ENCODE measurements at places on chromosomes 2 and 18.
A peak's percentile ranks its signal among the peaks of the same experiment; 100 is the strongest.

GRCh38 chr2:191533693-191534180, 144.2 kb upstream of the NABP1 start:
- no peak for DNase-seq

DNA sequence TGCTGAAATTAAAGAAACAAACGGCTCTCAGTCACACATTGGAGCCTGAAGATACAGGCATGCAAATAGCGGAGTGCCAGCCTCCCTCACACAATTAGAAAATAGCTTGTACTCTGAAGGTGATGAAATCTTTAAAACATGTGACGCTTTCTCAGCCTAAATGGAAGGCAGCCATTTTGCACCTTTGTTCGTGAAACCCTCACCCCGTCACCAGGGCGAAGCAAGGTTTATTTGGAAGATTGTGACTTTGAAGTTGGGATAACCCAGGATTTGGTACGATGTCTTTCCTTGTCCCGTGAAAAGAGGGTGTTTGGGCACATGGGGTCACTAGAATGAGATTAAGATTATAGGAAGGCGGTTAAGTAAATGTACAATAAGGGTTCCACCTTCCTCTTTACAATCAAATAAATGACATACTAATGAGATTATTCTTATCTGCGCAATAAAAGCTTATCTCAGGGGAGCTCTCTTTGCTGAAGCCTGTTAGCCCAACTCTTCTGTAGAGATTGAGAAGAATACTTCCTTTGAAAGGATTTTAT, 4.2 kb downstream of the SH3BP4 start:
- DNase-seq: no peak

DNA sequence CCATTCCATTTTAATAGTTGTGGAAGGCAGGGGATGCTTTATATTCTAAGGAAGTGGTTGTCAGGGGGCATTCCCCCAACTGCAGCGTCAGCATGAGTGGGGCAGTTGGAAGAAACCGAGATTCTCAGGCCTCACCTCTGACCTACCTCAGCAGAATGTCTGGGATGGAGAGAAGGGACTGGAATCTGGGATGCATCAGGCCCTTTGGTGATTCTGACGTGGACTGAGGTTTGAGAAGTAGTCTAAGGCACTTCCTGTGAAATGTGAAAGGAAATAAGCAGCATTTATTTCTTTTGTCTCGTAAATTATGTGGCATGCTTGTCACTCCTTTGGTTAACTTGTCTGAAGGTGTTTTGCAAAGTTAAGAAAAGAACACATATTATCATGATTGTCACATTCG, 540.7 kb upstream of the NETO1 start:
- no peak for DNase-seq

- DNase-seq: no peak
These were observed 200.9 kb upstream of the RAB6C start for GRCh38 chr2:129778584-129778877.

- DNase-seq: no peak
These were observed 79.8 kb downstream of the DOK6 start for GRCh38 chr18:69480460-69480859.

- DNase-seq: no peak
These were observed 899 bp upstream of the PSTPIP2 start for GRCh38 chr18:46072959-46073358.

DNA sequence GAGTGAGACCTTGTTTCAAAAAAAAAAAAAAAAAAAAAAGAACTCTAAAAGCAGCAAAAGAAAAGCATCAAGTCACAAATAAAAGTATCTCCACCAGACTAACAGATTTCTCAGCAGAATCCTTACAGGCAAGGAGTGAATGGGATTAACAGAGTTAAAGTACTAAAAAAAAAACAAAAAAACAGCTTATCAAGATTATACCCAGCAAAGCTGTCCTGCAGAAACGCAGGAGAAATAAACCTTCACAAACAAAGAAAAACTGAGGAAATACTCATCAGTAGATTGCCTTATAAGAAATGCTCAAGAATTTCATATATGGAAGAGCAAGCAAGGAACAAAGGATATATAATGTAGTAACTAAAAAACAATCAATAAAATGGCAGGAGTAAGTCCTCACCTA, 35.6 kb downstream of the USP34 start:
- no peak for DNase-seq

GRCh38 chr2:66509326-66509811, 74.4 kb downstream of the MEIS1 start:
- no peak for DNase-seq

DNA sequence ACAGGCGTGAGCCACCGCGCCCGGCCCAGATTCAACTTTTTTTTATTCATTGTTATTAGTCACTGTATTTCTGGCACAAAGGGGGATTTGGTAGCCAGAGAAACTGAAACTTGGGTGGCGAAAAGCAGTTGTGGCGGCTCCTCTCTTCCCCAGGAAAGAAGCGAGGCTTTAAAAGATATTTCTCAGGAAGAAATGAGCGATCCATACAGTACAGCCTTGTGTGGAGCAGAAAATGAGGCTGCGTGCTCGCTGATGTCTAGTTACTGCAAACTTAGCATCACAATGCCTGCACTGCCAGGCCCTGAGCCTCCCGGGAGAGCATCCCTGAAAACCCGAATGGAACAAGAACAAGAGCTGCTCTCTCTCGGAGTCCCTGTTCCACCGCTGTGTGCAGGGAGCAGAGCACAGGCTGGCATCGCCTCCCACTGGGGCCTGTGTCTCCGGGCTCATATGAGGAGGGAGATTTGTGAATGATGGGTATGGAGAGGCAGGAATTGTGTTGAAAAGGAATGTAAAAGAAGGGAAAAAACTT, 234.0 kb downstream of the ZNF516 start:
- no peak for DNase-seq

GRCh38 chr18:75201282-75202270, 7.4 kb downstream of the PTGR3 start:
- no peak for DNase-seq

- no peak for DNase-seq
These were observed 1.5 kb upstream of the BCL2L11 start for GRCh38 chr2:111118981-111119821.

DNA sequence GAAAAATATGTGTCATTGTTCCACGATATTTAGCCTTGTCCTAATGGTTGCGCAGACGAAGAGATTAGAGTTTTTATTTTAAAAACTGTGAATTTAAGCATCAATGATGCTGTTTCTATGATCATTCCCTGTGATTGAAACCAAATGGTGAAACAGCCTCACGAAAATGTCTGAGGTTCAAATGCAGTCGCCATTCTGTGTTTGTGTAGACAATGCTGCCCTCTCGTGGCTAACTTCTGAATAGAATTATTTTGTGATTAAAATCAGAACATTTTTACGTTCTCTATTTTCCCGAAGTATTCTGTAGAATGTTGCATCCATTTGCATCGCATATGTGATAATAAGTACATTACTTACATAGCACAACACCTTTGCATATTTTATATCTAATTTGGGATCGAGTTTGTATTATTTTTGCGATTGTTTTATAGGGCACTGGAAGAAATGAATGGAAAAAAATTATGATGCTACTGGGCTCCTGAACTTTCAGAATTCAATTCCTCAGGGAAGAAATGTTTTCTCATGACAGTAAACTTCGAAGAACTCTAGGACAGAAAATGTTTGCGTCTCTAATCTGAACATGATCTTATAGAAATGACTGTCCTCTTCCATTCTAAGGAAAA, 54.8 kb upstream of the CREB1 start:
- peak; percentile 22 for DNase-seq

- peak; percentile 6 for DNase-seq
These were observed 228.0 kb downstream of the ATAD2B start for GRCh38 chr2:23698721-23699579.

DNA sequence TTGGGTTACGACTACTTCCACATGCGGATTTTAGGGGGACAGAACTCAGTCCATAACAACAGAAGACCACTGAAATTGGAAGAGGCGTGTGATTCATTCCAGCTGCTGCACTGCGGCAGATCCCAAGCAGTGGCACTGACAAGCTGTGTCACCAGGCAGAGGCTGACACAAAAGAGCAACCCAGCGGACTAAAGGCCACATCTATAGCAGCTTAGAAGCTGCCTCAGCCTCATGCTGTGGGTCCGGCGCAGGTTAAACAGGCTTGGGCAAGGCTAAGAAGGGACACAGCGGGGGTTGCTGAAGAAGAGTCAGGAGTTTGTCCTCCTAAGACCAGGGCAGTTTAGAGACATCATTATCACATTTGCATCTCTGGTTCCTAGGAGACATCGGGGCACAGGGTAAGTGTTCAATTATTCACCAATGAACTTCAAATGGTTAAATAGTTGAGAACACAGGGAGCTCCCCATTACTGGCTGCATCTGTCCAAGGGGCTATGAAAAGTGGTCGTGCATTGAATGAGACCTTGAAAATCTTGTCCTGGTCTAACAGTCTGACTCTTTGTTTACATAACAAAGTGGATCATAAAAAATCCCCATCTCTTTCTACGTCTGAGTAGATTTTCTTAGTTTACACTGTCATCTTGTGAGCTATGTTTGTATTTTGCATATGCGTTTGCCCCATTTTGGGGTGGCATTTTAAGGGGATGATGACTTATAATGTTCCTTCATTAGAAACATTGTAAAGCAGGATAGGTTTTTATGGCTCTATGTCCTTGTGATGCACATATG, 162.3 kb upstream of the TRIB2 start:
- peak; percentile 79 for DNase-seq

DNA sequence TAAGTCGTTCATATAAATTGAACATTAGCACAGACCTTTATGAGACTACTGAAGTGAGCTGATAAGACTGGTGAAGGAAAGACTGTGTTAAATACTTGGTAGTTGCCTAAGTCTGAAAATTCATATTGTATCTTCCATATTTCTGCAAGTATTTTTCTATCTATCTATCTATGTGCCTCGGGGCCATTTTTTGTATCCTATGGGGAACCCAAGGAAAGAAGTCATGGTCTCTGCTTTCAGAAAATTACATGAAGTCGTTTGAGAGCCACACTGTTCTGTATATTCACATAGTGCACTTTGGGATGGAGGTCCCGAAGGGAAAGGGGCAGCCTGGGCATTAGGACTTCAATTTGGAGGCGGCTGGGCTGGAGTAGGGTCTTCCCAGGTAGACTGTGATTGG, 89.6 kb downstream of the EPAS1 start:
- DNase-seq: no peak

DNA sequence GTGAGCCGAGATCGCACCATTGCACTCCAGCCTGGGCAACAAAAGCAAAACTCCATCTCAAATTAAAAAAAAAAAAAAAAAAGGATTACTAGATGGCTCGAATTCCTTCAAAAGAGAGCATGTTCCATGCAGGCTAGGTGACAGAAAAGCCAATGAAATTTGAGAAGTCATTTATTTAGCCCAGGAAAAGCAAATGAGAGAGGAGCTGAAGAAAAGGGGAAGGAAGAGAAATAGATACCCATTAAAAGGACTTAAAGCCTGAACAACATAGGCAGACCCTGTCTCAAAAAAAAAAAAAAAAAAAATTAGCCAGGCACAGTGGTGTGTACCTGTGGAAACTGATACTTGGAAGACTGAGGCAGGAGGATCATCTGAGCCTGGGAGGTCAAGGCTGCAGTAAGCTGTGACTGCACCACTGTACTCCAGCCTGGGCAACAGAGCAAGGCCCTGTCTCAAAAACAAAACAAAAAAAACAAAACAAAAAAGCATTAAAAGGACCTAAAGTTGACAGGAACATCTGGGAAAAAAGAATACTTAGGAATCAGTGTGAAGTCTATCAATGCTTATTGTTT, 11.1 kb downstream of the SEPTIN10 start:
- DNase-seq: no peak

- DNase-seq: no peak
These were observed 282.7 kb downstream of the SRBD1 start for GRCh38 chr2:45328264-45328870.

- peak; percentile 58 for DNase-seq
These were observed 98.3 kb upstream of the ID2 start for GRCh38 chr2:8583400-8584173.

DNA sequence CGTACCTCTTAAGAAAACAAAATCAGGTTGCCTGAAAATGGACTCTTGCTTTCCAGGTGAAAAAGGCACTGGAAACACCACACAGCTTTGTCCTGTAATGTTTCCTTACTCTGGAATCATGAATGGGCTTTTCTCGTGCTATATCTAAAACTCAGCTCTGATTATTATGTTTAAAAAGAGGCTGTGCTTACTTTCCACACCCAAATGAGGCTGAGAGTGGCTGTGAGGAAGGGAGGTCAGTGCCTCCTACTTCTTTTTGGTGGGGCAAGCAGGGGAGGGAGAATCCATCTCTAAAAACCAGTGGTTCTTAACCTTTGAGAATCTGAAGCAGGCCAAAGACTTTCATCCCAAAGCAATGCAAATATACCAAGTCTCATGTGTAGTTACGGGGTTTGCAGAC, 148.6 kb downstream of the FAM210A start:
- DNase-seq: no peak

- DNase-seq: no peak
These were observed 24.4 kb downstream of the GRHL1 start for GRCh38 chr2:9975805-9976447.

GRCh38 chr2:144280009-144280408, 239.9 kb downstream of the ZEB2 start:
- no peak for DNase-seq

DNA sequence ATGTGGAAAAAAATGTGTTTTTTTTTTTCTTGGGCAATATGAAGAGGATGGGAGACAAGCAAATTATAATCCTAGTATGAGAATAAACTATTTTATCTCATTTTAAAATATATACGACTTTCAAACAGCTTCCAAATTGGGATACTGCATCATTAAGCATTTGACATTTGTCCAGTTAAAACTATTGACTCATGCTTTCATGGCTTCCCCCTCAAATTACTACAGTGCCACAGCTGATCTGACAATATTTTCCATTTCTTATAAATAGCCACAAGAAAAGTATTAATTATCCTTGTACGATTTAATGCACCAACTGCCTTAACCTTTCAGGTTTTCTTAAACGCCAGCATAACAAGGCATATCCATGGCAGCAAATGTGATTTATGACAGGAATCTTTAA, 1134.8 kb upstream of the ZEB2 start:
- DNase-seq: no peak

GRCh38 chr2:20491739-20492531, 45.1 kb downstream of the RHOB start:
- DNase-seq: no peak

- DNase-seq: no peak
These were observed 3.6 kb downstream of the COL5A2 start for GRCh38 chr2:189175869-189176433.

- peak; percentile 8 for DNase-seq
These were observed 273.0 kb downstream of the PDE11A start for GRCh38 chr2:177799531-177799930.

DNA sequence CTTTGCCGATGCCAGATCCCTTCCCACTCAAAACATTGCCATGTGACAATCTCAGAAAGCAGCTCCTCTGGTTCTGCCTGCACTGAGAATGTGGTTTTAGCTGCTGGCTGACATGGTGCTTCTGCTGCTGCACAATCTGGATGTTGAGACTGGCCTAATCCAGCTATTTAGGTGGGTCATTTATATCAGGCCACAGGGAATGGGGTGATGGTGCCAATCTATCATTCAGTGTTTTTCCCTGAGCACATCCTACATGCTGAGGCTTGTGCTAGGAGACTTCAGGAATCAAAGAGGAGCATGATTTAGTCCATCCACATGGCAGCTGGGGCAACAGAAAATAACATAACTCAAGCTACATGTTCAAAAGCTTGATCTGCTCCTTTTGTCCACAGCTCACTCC, 144.7 kb downstream of the CYRIA start:
- no peak for DNase-seq
